ENCODE measurements at places on chromosomes 1 and 21.

- DNase-seq = no peak
These were observed 61.3 kb downstream of the CD34 start for GRCh38 chr1:207849646-207850045.

DNA sequence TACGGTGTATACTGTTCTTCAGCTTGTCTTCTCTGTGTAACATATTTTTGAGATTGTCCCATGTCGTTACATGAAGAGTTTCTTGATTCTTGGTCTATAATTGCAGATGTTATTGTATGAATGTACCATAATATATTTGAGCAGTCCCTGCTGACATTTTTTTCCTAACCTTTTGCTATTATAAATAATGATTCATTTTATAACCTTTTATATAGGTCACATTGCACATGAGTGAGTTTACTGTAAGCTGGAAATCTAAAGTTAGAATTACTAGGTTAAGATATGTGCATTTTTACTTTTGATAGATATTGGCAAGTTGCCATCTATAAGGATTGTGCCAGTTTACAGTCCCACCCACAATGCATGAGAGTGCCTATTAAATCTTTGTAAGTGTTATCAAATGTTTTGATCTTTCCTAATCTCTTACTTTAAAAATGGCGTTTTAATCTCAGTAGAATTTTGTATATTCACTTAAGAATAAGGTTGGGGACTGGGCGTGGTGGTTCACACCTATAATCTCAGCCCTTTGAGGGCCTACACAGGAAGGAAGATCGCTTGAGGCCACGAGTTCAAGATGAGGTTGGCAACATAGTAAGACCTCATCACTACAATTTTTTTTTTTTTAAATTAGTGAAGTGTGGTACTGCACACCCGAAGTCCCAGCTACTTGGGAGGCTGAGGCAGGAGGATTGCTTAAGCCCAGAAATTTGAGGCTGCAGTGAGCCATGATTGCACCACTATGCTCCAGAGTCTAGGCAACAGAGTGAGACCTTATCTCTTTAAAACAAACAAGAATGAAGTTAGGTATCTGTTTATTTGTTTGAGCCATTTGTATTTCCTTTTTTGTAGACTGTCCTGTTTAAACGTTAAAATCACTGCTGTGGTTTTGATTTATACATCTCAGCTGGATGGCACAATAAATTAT, 36.5 kb downstream of the ZMYM1 start:
- no peak for DNase-seq

- no peak for DNase-seq
These were observed 29.1 kb downstream of the SLC26A9 start for GRCh38 chr1:205914155-205914507.

DNA sequence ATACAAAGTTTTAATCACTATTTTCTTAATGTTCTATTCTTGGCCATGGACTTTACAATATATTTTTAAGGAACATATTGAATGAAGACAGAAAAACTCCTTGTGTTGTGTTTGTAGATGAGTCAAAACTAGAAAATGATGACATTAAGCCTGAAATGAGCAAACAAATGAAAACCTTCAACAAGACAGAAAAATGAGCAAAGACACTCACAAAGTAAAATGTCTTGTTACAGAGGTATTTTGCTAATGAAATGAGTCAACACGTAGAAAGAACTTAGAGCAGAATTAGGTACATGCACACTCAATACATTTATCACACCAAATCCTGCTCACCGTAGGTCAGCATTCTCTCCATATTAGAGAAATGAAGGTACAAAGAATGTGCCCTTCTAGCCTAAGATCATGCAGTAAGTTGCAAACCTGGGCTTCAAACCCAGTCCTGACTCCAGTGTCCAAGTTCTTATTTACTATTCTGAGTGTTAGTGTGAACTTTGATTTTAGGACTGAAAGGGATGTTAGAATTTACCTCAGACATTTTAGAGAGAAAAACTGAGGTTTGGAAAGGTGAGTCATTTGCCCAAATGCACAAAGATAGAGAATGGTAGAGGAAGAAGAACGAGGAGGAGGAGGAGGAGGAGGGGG, 133.9 kb upstream of the SGIP1 start:
- no peak for DNase-seq

DNA sequence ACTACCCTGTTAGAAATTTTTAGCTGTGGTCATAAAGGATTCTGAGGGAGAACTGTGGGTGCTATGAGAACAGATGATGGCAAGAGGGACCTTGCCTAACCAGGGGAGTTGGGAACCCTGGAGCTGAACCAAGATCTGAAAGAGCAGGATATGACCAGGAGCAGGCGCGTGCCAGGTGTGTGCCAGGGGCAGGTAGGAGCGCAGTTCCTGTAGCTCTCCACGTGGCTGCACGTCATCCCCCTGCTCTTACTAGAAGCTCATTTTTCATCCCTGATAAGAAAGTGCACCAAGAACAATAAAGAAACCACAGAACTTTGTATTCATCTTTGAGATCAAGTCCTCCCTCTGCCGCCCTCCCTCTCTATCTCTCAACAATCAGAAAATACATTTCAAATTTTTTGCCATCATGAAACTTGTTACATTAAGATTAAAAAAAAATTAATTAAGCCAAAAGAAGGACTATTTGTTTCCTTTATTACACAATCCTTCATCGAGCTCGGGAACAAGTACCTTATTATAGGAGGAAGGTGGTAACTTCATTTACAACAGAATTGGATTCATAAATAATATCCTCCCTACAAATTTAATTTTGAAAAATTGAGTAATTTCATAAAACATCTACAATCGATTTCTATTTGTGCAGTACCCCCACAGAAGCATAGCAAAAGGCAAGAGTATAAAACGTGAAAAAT, 78.5 kb downstream of the SLC35F3 start:
- DNase-seq = no peak

- DNase-seq = no peak
These were observed 51.8 kb upstream of the PDE9A start for GRCh38 chr21:42601656-42602055.

DNA sequence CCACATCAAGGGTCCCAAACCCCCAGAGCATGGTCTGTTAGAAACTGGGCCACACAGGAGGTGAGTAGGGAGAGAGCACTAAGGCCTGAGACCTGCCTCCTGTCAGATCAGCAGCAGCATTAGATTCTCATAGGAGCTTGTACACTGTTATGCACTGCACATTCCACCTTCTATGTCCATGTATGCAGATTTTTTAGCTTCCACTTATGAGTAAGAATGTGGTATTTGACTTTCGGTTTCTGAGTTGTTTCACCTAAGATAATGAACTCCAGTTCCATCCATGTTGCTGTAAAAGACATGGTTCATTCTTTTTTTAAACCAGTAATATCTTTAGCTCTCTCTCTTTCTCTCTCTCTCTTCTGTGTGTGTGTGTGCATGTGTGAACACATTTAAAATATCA, 663 bp upstream of the GBP6 start:
- no peak for DNase-seq

DNA sequence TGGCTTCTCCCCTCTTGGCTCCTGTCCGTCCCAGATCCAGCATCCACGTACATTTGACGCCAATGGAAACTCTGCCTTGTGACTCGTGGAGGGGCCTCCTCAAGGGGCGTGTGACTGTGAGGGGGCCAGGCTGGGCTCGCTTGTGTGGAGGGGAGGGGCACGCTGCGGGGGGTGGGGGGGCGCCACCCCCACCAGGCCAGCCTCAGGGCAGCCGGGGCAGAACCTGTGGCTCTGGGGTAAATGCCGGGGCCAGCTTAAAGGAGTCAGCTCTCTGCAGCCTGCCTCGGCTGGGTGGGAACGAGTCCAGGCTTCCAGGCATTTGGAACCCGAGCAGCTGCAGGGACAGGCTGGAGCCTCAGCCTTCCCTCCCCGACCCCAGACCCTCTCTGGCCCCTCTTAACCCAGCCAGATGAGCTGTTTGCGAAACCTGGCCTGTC, 94.1 kb downstream of the SIK1 start:
- no peak for DNase-seq

DNA sequence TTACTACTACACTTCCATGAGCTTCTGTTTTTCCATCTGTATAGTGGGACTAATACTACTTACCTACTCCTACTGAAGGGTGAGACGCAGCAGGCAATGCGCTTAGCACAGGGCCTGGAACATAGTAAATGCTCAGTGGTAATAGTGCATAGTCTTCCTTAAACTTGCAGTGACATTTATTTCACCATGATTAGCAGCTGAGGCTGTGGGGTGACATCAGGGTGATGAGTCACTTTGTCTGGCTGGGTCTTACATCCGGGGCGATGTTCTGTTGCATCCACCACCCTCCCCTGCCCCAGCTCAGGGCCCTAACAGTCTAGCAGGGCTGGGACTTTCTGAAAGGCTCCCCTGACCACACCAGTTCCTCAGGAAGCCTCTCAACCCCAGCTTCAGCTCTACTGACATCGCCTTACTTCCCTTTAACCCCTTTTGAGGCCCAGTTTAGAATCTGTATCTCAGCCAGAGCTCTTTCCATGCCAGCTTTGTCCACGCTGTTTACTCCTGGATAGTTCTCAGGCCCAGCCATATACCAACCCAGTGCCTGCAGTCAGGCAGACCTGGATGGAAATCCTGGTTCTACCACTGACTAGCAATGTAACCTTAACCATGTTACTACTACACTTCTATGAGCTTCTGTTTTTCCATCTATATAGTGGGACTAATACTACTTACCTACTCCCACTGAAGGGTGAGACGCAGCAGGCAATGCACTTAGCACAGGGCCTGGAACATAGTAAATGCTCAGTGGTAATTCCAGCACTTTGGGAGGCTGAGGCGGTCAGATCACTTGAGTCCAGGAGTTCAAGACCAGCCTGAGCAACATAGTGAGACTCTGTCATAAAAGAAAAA, 66.3 kb downstream of the CD58 start:
- DNase-seq = no peak

DNA sequence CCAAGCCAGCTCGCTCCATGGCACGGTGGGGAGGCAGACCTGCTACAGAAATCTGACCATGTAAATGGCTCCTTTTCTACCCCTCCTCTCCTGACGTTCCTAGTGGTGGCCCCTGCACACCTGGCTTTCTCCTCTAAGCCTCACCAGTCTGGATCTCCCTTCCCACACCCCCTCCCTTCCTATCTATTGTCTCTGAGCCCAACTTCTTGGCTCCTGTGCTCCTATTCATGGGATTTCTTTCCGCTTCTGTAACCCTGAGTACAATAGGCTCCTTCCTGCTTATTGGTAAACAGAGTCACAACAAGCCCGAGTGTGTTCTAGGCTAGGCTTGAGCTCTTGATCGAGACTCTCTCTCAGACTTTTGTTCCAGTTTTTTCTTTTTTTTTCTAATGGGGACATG, 17.6 kb downstream of the OPTC start:
- no peak for DNase-seq

DNA sequence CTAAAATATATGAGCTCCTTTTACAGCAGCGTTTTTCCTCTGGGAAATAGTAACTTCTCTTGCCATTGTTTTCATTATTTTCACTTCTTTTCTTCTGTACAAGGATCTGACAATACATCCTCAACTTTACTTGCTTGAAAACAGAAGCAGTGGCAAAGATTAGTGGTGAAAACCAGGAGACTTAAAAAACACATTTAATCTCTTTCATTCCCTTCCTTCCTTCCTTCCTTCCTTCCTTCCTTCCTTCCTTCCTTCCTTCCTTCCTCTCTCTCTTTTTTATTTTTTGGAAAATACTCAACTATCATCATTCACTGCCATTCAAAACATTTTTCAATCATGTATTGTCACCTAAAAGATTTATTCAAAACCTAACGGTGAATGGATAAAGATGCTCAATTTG, 1411.4 kb downstream of the NCAM2 start:
- no peak for DNase-seq

GRCh38 chr1:44571712-44572571, 102.3 kb downstream of the TMEM53 start:
- no peak for DNase-seq

DNA sequence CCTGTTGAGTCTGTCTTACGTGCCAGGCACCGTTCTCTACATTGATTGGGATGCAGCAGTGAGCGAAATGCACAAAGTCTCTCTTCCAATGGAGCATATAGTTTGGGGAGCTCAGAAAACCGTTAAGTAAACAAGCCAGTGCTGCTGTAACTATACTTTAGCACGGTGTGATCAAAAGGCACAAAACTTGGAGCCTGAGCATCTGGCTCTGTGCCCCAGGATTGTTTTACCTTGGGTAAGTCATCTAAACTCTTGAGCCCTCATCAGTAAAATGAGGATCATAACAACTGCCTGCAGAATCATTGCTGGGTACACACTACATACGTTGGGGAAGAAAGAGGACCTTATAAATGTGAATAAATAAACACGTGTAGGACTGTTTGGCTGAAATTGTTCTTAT, 1.8 kb downstream of the HHIPL2 start:
- no peak for DNase-seq

- no peak for DNase-seq
These were observed 94.3 kb downstream of the DIRAS3 start for GRCh38 chr1:67956116-67956515.

DNA sequence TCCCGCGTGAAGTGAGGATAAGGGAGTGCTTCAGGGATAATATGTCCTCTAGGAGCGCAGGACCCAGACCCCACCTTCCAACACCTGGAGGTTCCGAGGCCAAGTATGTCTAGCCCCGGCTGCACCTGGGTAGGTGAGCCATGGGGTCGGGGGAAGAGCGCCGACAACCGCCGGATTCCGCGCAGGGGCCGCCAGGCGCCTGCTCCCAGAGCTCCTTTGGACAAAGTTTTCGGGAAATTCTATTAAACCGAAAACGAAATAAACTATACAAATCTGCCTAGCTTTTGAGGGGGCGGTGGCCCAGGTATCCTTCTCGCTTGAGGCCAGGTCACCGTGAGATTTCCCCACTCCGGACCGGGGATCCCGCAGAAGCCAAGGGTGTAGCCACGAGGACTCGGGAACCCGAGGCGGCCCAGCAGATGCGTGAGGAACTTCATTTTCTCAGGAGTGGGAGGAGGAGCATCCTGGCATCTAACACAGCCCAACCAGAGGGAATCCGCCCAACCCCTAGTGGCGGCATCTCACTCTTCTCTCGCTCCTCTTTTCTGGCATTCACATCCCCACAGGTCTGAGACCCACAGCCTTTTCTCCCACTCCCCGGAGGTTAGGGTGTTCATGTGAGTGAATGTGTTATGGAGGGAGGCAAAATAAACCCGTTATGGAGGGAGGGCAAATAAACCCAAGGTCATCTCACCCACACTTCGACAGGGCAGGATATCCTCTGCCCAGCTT, 2.3 kb upstream of the DMRTA2 start:
- DNase-seq = no peak

- DNase-seq = no peak
These were observed 10.5 kb downstream of the RASSF5 start for GRCh38 chr1:206517784-206518183.

DNA sequence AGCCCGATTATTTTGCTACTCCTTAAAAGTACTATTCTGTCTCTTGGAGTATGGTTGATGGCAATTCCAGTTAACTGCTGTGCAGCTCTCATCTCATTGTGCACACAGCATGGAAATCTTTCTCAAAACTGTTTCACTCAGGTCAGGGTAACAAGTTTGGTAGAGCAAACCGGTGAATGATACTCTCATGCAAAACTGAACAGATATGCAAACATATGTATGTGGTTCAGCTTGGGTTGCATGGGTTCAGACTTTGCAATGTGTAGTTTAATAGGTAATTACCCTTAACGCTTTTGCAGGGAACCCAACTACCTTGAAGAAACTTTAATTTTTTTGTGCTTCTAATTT, 2.2 kb downstream of the GADD45A start:
- DNase-seq = no peak

Measured in caudate nucleus (tissue), 63 donors.